Airway epithelial cell (primary cell): ENCODE measurements at places on chromosomes 1 and 21. TPM values are rescaled to one million over a fixed set of nuclear protein-coding genes. Genes with fewer than 3 reads are reported as not detected.

MOB3C gene
- total RNA-seq: 8.9 and 11.5 TPM in 2 replicates

NVL gene
- 9.6 and 15.4 TPM in 2 replicates for total RNA-seq

LCE6A gene
- not detected in 2 replicates for total RNA-seq

PLPPR4 gene
- total RNA-seq: not detected in 2 replicates

SERPINC1 gene
- total RNA-seq: not detected in 2 replicates

SUSD4 gene
- total RNA-seq: 1.8 and 3.2 TPM in 2 replicates

RNU1-4 gene
- under 0.01 TPM in 2 replicates for total RNA-seq

SPATA45 gene
- not detected in 2 replicates for total RNA-seq

ADORA1 gene
- 0.09 and 0.14 TPM in 2 replicates for total RNA-seq

DCST1 gene
- not detected in 2 replicates for total RNA-seq

HAO2 gene
- not detected in 2 replicates for total RNA-seq

ERG gene
- total RNA-seq: 0.14 TPM in 1 of 2 replicates, not detected in the other

SYTL1 gene
- total RNA-seq: 72.4 and 96.0 TPM in 2 replicates

MEX3A gene
- total RNA-seq: 3.3 and 7.6 TPM in 2 replicates

FAM229A gene
- total RNA-seq: 0.78 and 1.3 TPM in 2 replicates

PLA2G2F gene
- not detected in 2 replicates for total RNA-seq

TSPEAR gene
- not detected in 2 replicates for total RNA-seq

CEP104 gene
- total RNA-seq: 14.5 and 17.6 TPM in 2 replicates

C8B gene
- total RNA-seq: not detected in 2 replicates

TAS1R1 gene
- not detected in 2 replicates for total RNA-seq

S1PR1 gene
- 0.14 and 1.2 TPM in 2 replicates for total RNA-seq

OR2W3 gene
- not detected in 2 replicates for total RNA-seq

TMCO2 gene
- total RNA-seq: not detected in 2 replicates

C1QTNF12 gene
- total RNA-seq: 0.71 and 1.1 TPM in 2 replicates

PLA2G2C gene
- not detected in 2 replicates for total RNA-seq

ZFP69B gene
- 2.3 and 2.6 TPM in 2 replicates for total RNA-seq

SLC44A5 gene
- total RNA-seq: 0.07 TPM in 1 of 2 replicates, not detected in the other

PTAFR gene
- total RNA-seq: 7.2 and 13.1 TPM in 2 replicates

PEX19 gene
- 30.6 and 63.0 TPM in 2 replicates for total RNA-seq

ID3 gene
- total RNA-seq: 248 and 253 TPM in 2 replicates

ITGB2 gene
- total RNA-seq: 0.42 TPM in 1 of 2 replicates, not detected in the other

CACNA1S gene
- not detected in 2 replicates for total RNA-seq

KRTAP13-2 gene
- total RNA-seq: not detected in 2 replicates

OR4F16 gene
- not detected in 2 replicates for total RNA-seq

CD101 gene
- 0.07 and 0.14 TPM in 2 replicates for total RNA-seq
